H9 (cell line): ENCODE measurements at places on chromosomes 1 and 21.

DNA sequence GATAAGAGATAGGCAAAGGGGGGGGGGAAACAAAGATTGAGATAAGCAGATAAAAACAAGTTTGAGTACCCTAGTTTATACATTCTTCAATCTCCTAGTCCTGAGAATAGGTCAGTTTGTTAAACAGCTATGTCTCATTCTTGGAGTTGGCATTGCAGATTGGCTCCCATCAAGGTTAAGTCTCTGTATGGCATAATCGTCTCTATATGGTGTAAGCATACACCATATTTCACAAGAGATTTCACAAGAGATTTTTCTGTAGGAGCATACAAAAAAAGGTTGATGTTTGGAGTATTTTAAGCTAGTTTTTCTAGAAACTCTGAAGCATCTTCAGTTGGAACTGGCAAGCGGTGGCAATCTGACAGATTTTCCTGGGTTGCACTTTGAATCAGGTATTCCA lies 35.8 kb downstream of the NCAM2 start:
- no peak for DNase-seq

DNA sequence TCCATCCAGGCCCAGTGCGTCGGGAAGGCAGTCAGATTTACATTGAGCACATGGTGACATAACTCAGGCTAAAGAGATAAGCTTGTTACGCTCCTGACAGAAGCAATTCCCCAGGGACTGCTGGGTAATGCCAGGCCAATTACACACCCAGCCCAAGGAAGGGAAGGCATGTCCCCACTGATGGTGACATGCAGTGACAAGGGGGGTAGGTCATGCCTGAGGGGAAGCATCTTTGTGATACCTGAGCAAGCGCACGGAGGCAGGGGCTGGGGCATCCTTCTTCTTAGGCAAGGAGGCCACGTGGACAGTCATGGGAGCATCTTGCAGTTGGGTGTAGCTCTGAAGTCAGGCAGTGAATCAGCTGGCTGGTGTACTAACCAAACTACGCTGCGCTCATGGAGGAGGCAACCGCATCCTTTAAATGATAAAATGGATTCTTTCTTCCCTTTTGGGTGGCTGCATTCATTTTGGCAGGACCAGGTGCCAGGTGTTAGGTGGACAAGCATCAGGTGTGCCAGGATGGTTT lies 39.6 kb upstream of the GRIK3 start:
- no peak for DNase-seq

DNA sequence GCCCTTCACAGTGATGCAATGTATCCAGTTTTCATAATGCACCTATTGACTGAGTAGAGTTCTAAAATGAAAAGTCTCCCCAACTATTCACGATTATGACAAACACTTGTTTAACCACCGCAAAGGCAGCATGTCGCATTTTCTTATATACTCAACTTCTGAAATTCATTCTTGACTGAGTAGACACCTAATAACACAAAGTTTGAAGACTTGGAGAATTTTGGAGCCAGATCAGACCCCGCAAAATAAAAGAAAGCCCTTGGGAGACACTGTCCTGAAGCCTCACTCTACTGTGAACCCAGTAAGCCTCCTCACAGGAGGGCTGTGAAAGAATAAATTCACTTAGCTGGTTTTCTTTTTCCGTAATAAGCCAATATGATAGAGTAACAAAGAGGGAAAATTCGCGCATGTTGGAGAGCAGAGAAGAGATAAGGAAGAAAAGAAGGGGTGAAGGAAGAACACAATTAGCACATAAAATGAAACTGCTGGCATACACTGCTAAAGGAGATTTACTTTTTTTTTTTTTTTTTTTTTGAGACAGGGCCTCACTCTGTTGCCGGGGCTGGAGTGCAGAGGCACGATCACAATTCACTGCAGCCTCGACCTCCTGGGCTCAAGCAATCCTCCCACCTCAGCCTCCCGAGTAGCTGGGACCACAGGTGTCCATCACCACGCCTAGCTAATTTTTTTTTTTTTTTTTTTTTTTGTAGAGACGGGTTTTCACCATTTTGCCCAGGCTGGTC lies 492 bp upstream of the COLGALT2 start:
- no peak for DNase-seq

- DNase-seq, result no peak
Measured at GRCh38 chr1:30466610-30467009, 256.8 kb downstream of the MATN1 start.

DNA sequence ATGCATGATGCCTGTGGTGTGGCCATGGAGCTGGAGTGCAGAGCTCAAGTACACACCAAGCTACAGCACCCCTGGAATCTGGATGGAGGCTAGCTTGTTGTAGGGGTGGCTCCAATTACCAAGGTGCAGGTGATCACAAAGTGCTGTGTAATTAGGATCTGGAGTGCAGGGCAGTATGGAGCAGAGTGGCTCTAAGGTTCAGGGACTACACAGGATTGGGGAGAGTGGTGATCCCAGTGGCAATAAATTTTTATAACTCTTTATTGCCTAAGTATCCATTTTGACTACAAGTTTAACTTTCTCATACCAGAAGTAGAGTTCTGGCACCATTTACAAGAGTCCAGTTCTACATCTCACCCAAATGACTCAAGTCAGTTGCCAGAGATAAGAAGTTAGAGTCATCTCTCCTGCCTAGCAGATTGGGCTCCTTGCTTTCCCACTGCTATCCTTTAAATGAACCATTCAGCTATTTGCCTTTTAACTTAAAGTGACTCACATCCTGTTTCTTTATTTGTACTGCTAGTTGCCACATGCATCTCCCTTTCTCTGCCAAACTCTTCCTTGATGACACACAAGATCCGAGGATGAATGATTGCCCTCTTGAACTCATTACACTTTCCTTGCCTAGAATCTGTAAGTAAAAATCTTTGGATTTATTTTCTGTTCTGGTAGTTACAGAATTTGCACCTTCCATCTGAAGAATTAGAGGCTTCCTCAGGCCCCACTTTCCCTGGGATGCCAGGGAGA lies 427.2 kb downstream of the KCNT2 start:
- DNase-seq, result no peak

DNA sequence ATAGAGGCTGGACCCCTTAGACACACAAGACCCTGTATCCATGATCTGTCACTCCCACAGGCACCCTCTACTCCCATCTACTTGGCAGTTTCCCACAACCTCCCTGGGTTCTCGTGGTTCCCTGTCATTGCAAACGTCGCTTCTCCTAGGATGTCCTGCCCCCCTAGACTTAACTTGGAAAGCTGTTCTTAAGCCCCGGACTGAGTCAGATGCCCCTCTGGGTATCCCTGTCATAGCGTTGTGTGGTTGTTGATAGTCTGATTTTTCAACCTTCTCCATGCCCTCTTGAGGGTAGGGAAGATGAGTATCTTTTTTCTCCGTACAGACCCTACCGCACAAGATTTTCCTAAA lies 11.8 kb downstream of the RCC1 start:
- peak; percentile 54 for DNase-seq

DNA sequence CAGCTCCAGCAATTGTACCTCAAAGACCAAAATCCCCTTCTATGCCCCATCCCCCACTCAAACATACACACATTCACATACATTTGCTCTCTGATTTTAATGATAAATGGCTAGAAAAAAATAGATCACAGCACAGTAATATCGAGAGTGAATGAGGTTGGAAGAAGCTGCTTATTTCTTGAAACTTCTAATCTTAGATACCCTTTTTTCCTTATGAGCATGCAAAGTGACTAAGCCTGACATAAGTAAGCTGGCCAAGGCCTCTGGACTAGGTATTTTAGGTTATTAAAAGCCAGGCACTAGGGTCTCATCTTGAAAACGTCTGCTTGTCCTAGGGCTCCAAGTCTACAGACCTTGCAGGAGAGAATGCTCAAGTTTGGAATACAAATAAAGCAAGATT lies 133.6 kb downstream of the TGFBR3 start:
- DNase-seq, result no peak

DNA sequence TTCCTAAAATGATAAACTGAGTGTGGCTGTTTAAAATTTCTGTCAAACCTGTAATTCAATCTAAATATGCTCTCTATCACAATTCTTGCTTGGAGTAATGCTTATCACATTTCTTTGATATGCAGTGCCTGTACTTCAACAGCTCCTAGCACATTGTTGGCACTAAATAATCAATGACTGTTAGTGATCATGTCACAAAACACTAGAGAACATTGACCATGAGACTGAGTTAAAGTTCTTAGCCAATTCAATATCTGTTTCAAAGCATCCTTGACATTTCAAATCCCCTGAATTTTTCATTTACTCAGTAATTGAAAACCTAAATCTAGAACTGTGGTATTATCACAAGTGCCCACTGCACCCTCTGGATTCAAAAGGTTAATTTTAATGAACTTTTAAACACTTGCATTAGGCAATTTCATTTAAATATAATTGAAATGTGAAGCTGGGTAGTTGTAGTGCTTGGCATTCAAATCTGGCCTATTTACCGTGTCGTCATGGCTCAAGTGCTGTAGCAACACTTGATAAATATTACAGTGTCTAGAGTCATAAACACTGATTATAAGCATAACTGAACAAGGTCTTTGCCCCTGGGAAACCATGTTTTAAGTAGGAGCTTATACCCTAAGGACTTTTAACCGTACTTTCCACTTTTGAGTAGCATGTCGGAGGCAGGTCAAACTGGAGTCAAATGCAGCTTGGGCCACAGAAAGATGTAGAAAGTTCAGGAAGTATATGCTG lies 143.6 kb downstream of the LRRC7 start:
- DNase-seq, result no peak

DNA sequence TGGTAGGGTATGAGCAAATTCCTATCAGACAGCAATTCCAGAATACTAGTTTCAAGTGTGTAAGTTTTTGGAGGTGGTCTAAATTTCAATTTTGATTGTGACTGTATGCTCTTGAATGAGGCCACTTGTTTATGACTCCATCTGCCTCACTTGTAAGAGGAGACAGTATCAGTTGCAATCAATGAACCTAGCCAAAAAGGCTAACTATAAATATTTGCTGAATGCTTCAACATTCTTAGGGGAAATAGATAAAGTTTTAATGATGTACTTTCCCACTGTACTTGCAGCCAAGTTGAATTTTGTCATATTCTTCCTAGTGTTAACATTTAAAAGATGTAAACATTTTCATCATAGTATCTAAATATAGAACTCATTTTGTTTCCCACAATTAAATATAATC lies 32.1 kb upstream of the RWDD3 start:
- no peak for DNase-seq

DNA sequence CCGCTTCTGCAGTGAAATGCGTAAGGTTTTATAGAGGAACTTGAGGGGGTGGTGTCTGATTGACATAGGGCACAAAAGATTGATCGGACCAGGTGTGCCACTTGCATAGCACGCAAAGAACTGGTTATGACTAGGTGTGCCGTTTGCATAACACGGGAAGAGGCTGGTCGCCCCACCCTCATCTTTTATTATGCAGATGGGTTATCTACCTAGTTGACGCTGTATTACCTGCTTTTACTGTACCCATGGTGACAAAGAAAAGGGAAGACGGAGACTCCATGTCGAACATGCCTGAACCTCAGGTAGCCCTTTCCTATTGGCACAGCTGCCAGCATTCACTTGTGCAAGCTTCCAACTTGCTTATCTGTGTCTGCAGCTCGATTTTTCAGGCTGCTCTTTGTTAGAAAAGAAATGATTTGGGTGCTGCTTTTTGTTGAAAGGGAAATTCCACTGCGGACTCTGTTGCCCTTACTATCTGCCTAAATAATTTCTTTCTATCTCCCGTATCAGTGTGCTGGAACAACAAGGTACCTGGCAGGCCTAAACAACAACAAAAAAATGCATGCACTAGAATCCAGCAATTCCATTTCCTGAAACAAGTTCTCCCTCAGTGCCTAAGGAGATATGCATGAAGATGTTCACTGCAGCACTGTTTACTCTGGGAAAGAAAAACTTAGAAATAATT lies 194.4 kb upstream of the KAZN start:
- DNase-seq, result peak; percentile 48

DNA sequence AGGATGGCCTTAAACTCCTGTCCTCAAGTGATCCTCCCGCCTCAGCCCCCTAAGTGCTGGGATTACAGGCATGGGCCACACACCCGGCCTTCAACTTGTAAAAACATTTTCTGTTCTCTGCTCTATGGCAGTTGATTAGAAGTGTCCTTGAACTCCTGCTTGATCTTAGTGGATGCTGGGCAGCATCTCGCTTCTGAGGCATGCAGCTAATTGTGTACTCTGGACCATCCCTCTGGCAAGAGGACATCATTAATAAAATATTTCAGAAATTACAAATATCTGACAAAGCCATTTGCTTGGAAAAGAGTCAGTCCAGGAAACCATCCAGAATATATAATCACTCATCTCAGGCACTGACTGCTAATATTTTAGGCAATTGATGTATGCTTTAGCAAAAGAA lies 8.1 kb downstream of the NGF start:
- no peak for DNase-seq

DNA sequence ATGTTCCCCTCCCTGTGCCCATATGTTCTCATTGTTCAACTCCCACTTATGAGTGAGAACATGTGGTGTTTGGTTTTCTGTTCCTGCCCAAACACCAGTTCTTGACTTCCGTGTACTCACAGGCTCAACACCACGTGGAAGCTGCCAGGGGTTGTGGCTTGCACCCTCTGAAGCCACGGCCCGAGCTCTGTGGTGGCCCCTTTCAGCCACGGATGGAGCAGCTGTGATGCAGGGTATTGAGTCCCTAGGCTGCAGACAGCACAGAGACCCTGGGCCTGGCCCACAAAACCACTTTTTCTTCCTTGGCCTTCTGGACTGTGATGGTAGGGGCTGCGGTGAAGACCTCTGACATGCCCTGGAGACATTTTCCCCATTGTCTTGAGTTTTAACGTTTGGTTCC lies 111.6 kb downstream of the SYT14 start:
- no peak for DNase-seq

- no peak for DNase-seq
Measured at GRCh38 chr1:86517336-86517735, 29.5 kb upstream of the CLCA4 start.

- no peak for DNase-seq
Measured at GRCh38 chr1:112520166-112520565, 11.4 kb downstream of the WNT2B start.

GRCh38 chr1:35748326-35748725 lies 21.5 kb downstream of the CLSPN start:
- DNase-seq, result no peak

- no peak for DNase-seq
Measured at GRCh38 chr1:212615201-212615470, 6.6 kb downstream of the ATF3 start.

GRCh38 chr1:74334147-74334546 lies 99.0 kb downstream of the TNNI3K start:
- DNase-seq, result no peak

- DNase-seq, result no peak
Measured at GRCh38 chr1:149923626-149924025, 4.0 kb downstream of the SF3B4 start.

DNA sequence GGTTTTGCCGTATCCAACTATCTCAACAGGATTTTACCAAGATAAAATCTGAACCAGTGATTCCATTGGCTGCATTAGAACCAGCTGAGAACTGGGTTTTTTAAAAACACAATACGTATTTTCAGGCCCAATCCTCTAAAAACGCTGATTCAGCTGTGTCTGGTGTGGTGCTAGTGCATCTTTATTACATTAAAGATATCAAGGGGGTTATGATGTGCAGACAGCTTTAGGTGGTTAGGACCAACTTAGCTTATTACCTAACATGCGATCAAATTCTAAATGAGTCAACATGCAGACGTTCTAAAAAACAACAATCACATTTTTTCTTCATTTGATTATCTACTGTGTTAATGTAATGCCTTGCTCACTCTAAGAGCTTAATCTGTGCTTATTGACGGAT lies 32.0 kb upstream of the EXO1 start:
- DNase-seq, result no peak
